Activated T-cell treated with anti-CD3 and anti-CD28 coated beads, Interleukin-2, amount 50 U/mL, for 4 hours (primary cell): ENCODE measurements at places on chromosomes 5 and 9. TPM values are rescaled to one million over a fixed set of nuclear protein-coding genes. Genes with fewer than 3 reads are reported as not detected.

Gene HTR4
- total RNA-seq = not detected

Gene RFK
- 22.5 TPM for total RNA-seq

DNA sequence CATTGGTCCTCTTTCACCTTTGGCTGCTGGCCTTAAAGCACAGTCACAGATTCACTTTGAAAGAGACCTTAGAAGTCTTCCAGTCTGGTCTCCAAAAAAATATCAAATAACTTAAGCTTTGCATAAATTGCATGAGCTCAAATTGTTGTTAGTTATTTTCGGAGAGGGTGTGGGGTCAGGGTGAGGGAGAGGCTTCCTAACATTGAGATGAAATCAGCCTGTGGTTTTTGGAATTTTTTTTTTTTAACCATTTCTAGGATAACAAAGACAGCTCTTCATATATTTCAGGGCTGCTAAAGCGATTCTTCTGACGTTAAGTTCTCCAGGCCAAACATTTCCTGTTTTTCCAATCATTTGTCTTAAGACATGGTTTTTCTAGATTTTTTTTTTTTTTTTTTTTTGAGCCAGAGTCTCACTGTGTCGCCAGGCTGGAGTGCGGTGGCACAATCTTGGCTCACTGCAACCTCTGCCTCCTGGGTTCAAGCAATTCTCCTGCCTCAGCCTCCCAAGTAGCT, 4.5 kb downstream of the OCLN start:
- DNase-seq = no peak

DNA sequence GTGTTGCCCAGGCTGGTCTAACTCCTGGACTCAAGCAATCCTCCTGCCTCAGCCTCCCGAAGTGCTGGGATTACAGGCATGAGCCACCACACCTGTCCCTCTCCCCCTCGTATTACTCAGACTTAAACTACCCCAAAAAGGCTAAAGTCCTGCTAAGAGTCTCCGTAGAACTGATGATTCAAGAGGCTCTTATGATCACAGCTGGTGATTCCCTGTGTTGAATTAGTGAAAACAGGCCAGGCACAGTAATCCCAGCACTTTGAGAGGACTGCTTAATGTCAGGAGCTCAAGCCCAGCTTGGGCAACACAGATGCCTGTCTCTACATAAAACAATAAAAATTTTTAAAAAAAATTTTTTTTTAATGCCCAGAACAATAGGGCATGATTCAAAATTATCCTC, 9.2 kb downstream of the CDC26 start:
- no peak for DNase-seq

DNA sequence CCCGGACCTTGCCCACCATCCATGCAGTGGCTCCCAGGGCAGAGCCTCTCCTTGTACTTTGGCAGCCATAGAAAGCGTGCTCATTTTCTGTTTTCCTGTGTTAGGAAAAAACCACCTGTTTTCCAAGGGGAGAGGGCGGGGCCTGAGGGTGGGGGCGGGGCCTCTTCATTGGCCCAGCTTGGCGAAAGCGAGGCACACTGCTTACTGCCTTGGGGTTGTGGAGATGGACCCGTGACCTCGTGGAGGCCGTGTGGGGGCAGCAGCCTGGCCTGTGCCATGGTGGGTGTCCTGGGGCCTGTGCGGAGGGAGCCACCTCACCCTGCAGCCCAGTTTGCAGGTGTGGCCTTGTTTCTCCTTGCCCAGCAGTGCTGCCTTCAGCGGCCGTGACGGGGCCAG, 4.4 kb upstream of the TOR4A start:
- DNase-seq = no peak

Gene CORO2A
- 1.7 TPM for total RNA-seq

Gene BTNL8
- not detected for total RNA-seq

GRCh38 chr9:21993007-21993406, 1.2 kb downstream of the CDKN2A start:
- no peak for DNase-seq

DNA sequence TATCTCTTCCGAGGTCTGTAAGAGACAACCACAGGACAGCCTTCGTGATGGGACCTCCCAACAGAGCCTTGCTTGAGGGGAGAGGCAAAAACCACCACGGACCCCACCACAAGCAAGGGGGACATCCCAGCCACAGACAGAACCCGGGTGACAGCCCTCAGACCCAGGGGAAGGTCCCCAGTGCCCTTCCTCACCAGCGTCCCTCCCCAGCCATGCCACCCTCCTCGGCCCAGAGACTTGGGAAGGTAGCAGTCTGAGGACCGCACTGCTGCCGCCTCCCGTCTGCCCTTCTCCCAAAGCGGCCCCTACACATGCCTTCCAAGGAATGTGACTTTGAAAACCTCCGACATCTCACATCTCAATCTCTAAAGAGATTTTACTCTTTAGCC, 13.4 kb downstream of the IPPK start:
- DNase-seq = no peak
